Naive B cell (primary cell): ENCODE measurements at places on chromosomes 7 and 10.

DNA sequence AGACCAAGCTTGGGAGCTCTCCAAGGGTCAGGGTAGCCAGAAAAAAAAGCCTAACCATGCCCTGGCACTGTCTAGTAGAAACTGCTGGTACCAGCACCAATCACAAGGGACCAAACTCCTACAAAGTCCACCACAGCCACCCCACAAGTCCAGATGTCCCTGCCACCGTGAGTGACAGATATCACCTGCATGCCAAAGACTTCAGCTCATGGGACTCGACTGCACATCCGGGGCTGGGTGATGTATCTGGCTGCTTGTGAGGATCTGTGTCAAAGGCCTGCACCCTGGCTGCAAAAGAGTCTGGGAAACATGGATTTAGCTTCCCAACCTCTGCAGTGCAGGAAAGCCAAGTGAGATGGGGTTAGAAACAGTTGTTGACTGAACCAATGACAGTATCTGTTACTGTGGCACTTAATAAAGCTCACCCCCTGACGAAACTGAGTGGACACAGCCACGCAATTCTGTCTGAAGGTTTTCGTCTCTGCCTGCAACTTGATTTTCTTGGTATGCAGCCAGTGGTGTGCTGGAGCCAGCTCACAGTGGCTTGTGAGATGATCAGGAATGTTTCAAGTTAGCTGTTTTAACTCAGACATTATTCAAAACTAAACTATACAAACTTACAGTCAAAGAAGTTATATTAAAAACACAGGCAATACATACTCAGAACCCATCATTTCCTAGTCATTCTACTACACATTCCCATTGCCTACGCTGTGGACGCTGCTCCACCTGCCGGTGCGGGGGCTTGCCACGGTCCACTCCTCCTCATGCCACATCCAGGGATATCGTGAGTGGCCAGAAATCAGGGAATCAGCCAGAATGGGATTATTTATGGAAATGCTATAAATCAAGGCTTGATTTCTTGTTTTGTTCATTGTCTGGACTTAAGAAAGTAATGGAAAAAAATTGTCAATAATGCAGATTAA lies 9.2 kb downstream of the ZNF488 start:
- no peak for DNase-seq

- no peak for DNase-seq
Measured at GRCh38 chr7:49702099-49702498, 71.3 kb upstream of the VWC2 start.

GRCh38 chr7:19772306-19772705 lies 1.1 kb downstream of the TMEM196 start:
- DNase-seq: no peak

GRCh38 chr7:76998285-76998589 lies 33.9 kb downstream of the SPDYE17 start:
- no peak for DNase-seq
